Left lung (tissue), 14 donors: ENCODE measurements at places on chromosomes 12 and 14.

- no peaks in the 10 kb centered on the region for H3K27me3 ChIP-seq
- no peaks in the 10 kb centered on the region for H3K4me1 ChIP-seq
- H3K36me3 ChIP-seq: no peaks in the 10 kb centered on the region
- H3K4me3 ChIP-seq: no peak overlapping the region
These were observed 99.2 kb downstream of the SLC5A8 start for GRCh38 chr12:101110866-101111265.

DNA sequence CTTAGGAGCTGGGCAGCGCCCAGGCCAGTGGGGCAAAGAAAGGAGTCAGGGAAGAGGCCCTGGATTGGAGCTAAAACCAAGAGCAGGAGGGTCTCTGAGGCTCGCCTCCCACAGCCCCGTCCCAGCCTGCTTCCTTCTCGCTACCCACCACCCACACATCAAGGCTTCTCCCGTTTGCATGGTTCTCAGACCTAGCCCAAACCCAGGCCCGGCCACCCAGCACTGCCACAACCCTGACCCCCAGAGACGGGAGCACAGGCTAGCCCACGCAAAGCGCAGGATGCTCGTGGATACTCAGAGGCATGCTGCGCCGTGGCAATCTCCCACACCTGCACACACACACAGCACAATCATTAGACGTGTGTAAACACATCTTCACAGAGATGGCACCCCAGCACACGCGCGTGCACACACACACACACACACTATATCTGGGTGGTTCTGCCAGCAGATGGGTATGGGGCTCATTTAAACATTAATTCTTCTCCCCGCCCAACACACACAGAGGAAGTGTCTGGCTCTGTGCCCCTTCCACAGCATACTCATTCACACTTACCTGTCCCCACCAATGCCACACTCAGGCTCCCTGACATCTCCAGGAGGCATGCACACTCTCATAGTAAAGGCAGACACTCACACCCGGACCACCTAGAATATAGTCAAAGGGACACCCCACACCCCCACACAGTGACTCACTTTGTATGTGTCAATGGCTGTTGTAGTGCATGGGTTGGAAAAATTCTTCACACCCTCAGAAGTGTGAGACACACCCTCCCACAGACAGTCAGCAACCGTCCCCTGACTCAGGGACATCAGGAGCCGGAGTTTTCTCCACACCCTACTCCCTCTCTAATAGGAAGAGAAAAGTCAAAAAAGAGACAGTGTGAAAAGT lies 1.1 kb downstream of the CARMIL3 start:
- H3K4me3 ChIP-seq: peak overlapping the region; percentile 60
- H3K4me1 ChIP-seq: no peaks in the 10 kb centered on the region
- no peaks in the 10 kb centered on the region for H3K27me3 ChIP-seq
- no peaks in the 10 kb centered on the region for H3K36me3 ChIP-seq
- no peak overlapping the region for H3K27ac ChIP-seq

DNA sequence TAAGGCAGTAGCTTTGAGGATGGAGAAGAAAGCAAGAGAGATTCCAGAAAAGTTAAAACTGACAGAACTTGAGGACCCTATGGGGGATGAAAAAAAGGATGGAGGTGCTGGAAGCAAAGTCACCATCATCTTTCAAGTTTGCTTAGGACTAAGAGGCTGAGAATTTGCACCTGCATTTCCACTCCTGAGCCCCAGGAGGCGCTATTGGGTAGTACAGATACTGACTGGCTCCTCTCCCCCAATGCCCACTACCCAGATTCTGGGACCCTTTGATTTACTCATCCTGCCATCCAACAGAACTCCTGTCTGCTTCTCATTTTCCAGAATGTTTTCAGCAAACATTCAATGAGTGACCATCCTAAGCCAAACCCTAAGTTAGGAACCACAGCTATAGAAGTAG lies 34.0 kb upstream of the CMKLR1 start:
- H3K4me3 ChIP-seq: no peak overlapping the region
- no peaks in the 10 kb centered on the region for H3K36me3 ChIP-seq
- H3K4me1 ChIP-seq: peaks cover 12% of the 10 kb centered on the region
- no peak for DNase-seq
- no peak overlapping the region for H3K27ac ChIP-seq

DNA sequence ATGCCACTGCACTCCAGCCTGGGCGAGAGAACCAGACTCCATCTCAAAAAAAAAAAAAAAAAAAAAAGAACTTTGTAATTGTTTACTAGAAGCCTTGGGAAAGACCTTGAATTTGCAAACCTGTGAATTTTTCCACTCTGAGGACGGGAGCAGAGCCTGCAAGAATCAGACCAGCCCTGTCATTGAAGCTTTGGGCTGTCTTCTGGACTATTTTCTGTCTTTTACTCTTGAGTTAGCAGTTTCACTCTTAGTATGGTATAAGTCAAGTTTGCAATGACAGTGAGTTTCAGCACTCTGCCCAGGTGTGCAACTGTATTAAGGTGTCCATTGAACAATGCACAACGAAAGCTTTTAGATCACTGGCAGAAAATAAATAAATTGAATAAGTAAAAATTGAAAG lies 81.4 kb upstream of the KRAS start:
- no peaks in the 10 kb centered on the region for H3K36me3 ChIP-seq
- H3K27ac ChIP-seq: no peak overlapping the region
- H3K4me3 ChIP-seq: no peak overlapping the region
- no peak for DNase-seq

- peak within 1 kb of the TSS; percentile 75 for H3K27ac ChIP-seq
- H3K4me3 ChIP-seq: peak within 1 kb of the TSS; percentile 79
- no peaks in the 10 kb centered on the region for H3K27me3 ChIP-seq
- no peaks in the 10 kb centered on the region for H3K36me3 ChIP-seq
These were observed at the start of the genes PPHLN1 and ZCRB1 for GRCh38 chr12:42325653-42326474. Gene PPHLN1, plus strand, starts transcription at chr12:42326167. Its CDS starts 9,736 bp downstream, at chr12:42335903. Gene ZCRB1, minus strand, starts transcription at chr12:42326094. Its CDS starts 1,992 bp downstream, at chr12:42324102.

DNA sequence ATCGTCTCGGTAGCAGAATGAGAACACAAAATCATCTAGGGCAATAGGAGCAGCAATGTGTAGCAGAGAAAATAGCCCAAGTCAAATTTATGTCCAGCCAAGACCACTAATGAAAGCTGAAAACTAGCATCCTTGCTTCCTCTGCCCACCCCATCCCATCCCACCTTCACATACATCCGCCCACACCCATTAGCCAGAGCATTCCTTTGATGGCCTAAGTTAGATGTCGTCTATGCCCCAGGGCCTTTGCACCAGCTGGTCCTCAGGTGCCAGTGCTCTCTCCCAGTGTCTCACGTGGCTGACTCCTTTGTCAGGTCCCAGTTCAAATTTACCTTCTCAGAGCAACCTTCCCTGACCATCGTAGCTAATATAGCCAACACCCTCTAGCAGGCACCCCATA lies 17.8 kb upstream of the PPP2R5C start:
- H3K36me3 ChIP-seq: no peaks in the 10 kb centered on the region
- no peak overlapping the region for H3K27ac ChIP-seq
- H3K4me3 ChIP-seq: no peak overlapping the region
- no peaks in the 10 kb centered on the region for H3K4me1 ChIP-seq
- no peak for DNase-seq
